Hematopoietic multipotent progenitor cell treated with erythropoietin and hydrocortisone succinate and interleukin-3 and kit ligand, for 15 days (in vitro differentiated cells): ENCODE measurements at places on chromosomes 6 and 20.

- no peak for DNase-seq
Observed at GRCh38 chr6:130713144-130713543, 114.1 kb upstream of the SMLR1 start.

DNA sequence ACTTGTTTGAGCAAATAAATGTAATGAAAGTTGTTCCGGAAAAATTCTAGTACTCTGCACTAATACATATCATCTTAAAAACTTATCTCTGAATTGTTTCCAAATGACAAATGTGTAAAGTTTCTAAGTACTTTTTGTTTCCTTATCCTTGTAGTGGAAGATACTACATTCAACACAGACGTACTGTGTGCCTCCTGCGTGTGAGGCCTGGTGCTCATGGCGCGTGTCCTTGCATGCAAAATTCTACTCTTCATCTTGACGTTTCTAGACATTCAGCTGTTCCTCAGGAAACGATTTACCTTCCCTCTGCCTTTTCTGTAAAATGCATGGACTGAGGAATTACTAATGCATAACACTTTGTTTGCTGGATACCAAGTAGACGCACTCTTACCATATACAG is 11.5 kb downstream of the DLL1 start:
- no peak for DNase-seq

DNA sequence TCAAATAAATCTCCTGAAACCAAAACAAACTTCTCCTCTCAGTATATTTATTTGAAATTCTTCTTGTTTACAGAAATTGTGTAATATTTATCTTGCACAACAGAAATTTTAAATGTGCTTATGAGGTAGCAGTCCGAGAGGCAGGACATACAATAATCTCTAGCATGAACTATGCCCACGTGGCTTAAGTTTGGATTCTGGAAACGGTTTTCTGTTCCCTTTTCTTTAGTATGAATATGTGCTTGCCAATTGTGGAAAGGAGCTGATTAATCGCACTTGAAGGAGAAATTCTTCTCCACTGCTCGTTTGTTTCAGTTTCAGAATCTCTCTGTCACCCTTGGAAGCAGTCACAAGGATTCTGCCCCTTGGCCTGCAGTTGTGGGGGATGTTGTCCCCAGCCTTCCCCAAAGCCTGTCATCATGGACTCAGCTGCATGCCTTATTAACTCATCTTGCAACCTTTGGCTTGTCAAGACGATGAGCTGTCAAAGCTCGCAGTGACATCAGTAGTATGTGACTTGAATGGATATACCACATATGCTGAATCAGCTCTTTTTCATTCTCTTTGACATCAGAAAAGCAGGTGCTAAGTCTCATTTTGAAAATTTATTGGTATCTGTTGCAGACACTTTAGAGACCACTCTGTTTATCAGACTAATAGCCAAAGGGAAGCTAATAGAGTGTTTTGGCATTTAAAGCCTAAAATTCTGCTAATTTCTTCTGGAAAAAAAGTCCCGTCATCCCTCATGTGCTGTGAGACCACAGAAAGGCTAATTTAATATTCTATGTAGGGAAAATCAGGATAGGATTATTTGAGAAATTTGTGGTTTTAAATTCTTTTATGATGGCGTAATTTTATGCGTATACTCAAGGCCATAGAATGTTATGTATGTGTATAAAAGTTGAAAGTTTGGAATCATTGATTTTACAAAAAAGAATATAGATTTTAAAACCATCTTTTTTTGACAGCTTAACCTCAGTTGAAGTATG is 186.8 kb downstream of the ARID1B start:
- DNase-seq: no peak

DNA sequence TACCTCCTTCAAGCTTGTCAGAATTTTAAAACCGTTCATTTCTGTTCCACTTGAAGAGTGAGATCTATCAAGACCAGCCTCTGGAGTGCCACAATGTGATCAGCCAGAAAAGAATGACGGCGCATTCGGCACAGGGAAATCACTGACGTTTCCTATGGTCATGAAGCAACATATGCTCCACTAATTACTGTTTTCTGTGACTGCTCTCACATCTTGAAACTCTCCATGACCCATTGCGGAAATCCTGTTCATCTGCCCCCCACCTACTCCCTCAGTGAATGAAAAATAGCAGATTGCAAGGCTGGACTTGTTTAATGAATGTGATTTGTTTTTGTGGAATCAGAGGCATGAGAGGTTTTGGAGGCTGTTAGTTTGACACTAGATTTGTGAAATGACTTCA is 53.2 kb downstream of the SAMD5 start:
- DNase-seq: no peak

- DNase-seq: no peak
Observed at GRCh38 chr6:46651816-46652215, 802 bp downstream of the CYP39A1 start.

DNA sequence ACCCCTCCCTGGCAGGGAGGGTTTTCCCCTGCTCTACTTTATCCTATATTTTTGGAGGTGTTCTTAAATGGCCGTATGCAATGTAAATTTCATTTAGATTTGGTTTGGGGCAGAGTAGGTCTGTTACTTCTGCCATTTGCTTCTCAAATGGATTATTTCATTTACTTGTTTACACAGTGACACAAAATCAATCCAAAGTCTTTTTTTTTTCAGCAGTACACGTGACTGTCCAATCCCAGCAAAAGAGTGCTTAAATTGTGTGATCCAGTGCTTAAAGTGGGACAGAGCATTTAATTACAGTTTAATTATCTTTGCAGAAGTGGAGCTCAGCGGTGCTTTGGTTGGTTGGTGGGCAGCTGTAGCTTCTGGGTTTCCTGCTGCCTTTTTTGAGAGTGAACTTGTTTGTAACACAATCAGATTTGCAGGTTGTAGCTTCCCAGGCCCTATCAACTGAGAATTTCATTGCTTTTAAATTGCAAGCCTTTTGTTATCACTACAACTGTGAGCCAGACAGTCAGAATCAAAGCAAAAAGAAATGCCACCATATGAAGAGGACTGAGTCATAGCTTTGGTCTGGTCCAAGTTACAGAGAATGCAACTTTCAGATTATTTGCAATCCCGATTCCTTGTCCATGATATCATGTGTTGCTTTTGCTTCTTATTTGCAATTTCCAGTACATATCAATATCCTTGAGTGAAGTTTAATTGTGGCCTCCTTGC is 216.9 kb downstream of the DOK5 start:
- no peak for DNase-seq

DNA sequence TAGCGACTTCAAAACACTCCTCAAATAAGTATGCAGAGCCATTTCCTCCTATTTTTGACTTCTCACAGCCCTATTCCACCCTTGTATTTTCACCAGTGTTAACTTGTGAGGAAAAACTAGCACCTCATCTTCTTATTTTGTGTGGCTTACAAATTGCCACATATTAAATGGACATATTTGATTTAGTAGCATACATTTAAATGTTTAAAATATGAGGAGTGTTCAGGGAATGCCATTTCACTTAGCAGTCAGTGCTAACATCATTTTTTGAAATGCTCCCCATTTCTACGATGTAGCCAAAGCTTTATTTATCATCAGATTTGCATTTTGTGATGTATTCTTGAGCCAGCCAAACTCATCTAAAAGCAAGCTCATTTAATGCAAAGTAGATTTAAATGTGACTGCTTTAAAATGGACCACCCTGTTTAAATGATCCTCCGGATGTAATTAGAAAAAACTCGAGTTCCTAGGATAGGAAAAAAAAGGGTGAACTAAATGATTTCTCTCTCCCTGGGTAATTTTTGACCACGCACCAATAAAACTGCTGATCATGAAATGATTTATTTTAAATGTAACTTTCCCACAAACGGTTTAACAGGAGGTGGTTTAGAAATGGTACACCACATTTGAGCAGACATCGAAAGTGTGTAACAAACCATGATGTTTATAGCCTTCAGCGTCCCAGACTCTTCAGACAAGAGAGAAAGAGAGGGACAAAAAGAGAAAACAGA is 172.6 kb downstream of the CD83 start:
- DNase-seq: no peak
